ENCODE measurements at places on chromosomes 12 and 14.

DNA sequence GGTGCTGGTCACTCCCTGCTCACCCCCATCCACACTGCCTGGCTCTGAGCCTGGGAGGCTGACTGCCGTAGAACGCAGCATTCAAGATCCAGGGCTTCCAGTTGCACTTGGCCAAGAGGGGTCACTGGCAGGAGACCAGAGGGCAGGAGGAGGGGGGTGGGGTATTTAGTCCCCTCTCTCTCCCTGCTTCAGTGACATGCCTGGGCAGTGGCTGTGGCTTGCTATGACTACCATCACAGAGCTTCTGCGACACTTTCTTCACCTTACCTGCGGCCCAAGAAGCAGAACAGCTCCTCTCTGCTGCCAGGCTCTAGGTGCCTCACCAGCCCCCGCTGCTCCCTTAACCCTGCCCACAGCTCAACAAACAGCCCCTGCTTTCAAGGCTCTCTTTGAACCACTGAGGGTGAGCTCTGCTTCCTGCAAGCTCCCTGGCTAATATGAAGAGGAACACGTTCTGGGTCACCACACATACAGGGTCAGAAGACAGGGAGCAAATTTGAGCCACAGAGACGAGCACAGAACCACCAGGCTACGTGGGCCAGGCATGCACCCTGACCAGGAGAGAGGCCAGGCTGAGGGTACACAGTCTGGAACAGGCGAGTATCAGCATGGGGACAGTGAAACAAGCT, 55.7 kb downstream of the ITPK1 start:
- no peak for DNase-seq

DNA sequence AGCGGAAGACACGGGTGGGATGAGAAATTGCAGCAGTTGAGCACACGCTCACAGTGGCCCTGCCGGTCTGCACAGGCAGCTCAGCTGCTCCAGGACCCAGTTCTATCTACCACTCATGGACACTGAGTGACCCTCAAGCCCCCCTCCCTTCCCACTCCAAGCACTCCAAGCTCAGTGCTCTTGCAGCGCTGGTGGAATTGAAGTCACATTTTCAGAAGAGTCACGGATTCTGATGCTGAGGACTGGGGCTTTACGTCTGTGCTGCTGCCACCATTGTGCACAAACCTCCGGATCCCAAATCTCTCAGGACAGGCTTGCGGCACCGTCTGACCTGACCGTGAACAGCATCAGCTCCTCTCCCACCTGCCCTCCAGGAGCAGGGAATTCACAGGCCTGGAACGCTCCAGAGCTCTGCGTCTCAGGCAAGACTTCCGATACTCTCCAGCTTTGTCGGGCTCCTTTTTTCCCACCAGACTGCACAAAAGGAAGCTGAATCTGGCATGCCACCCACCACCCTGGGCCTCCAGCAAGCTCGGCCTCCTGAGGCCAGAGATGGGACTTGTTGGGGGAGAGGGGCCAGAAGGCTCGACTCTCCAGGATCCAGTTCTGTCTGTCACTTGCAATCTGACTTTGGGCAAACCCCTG, 213.1 kb upstream of the RTL1 start:
- peak; percentile 17 for DNase-seq

GRCh38 chr12:118337194-118337838, 35.4 kb downstream of the TAOK3 start:
- DNase-seq: no peak

DNA sequence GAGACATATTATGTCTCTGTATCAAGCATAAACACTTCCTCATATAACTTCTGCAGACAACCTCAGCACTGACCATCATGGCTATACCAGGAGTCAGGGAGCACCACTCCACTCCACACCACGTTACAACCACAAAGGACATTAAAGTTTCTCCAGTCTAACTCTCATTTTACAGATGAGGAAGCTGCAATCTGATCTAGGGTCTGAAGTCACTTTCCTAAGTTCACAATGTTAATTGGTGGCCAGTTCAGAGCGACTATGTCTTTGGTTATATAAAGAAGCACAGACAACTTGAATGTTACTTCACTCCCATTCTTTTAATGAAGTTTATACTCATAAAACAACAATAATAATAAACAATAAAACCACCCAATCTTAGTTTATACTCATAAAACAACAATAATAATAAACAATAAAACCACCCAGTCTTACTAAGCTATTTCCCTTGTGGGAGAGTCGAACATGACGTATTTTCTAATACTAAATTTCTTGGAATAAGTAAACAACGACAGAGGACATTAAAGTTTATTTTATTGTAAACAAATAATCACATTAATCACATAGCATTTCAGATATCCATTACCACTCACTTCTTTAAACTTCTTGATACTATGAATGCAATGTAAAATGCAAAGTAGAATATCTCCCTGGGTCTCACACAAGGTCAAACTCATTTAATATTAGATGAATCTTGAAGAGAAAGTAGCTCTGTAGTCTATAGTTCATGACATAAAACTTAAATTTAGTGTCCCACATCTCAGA, 72.4 kb upstream of the SSTR1 start:
- no peak for DNase-seq

DNA sequence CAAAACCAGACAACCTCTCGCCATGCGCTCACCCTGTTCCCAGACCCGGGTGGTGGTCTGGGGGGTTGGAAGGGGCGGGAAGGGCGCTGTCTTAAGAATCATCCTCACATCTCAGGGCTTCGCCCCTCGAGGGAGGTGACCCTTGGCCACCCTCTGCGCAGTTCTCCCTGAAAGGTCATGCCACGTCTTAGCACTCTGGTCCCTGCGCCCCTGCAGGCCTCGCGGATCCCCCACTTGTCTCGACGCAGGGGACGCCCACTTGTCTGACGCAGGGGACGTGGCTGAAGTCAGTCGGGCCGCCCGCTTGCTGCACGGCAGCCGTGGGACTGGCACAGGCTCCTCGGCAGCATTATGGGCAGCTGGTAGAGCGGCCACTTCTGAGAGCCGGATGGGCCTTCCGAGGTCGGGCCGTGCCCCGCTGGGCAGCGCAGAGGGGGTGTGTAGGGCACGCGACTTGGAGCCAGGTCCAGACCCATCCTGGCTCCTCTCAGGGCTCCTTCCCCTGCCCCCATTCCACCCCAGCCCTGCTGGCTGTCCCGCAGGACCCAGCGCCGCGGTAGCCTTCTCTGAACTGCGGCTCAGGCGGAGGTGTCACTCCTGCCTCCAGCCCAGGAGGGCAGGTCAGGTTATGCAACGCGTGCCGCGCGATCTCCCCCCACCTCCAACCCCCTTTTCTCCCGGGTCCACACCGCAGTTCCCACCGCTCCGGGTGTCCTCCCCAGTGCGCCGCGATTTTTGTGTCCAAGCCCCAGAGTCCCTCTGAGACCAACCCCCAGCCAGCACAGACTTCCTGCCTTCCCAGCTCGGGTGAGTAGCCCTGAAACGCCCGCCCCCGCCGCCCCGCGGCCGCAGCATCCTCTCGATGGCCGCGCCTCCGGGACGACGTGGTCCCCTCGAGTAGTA, 40.9 kb upstream of the CAPRIN2 start:
- peak; percentile 88 for DNase-seq

- DNase-seq: no peak
These were observed 157.5 kb upstream of the ALG10B start for GRCh38 chr12:38159092-38159551.

DNA sequence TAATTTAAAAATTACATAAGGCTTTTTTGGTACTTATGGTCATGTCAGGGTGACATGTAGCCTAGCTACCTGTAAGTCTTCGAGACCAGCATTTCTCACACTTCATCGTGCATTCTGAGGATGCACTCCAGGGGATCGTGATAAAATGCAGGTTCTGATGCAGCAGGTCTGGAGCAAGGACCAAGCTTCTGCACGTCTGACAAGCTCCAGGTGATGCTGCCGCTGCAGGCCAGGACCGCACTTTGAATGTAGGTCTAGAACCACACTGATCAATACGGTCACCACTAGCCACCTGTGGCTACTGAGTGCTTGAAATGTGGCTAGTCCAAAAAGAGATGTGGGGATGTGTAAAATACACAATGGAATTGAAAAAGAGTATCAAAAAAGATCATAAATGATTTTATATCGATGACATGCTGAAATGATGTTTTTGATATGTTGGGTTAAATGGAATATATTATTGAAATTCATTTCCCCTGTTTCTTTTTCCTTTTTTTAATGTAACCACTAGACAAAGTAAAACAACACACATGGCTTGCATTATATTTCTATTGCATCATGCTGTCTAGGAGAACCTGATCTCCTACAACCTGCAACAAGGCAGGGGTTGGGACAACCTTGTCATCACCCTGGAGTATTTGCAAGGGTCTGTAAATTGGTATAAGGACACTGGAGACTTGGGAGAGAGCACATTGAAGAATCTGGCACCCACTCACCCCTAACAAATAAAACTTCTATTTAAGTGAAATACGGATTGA, 142.4 kb downstream of the DPF3 start:
- no peak for DNase-seq

- no peak for DNase-seq
These were observed 15.0 kb upstream of the TBX5 start for GRCh38 chr12:114420944-114421335.

- no peak for DNase-seq
These were observed 136.5 kb upstream of the DNM1L start for GRCh38 chr12:32542428-32543229.

GRCh38 chr12:12872934-12873275, 18.5 kb upstream of the GPRC5A start:
- no peak for DNase-seq

- no peak for DNase-seq
These were observed 200.4 kb upstream of the AVPR1A start for GRCh38 chr12:63351370-63351769.

DNA sequence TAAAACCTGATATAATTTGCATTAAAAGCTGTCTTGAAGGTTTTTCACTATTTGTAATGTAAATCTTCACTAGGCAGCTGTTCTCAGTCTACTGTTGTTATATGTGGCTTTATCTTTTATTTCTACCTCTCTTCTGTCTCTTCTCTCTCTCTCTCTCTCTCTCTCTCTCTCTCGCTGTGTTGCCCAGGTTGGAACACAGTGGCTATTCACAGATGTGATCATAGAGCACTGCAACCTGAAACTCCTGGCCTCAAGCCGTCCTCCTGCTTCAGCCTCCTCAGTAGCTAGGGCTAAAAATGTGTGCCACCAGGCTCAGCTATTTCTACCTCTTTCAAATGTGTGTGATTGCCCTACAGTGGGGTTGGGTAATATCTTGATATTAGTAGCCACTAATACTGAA, 21.1 kb downstream of the FUT8 start:
- DNase-seq: no peak

- DNase-seq: no peak
These were observed 69.3 kb downstream of the SYT10 start for GRCh38 chr12:33370318-33370717.

GRCh38 chr14:55980970-55981369, 137.2 kb upstream of the PELI2 start:
- DNase-seq: no peak

- DNase-seq: no peak
These were observed 64.8 kb upstream of the RD3L start for GRCh38 chr14:104007121-104007520.

DNA sequence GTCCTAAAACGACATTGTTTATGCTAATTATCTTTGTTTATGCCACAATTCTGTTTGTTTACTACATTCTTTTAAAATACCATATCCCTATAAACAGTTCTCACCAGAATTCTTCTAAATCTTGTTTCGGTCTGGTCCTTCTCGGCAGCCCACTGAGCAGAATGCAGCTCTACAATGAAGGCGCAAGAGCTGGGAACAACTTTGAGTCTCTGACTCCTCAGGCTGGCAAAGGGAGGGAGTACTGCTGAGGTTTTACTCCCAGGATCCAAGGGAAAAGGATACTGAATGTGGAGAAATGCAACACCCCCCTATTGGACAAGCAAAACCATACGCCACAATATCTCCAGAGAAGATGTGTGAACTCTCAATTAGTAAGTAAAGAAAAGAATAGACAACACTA, 5.4 kb downstream of the SOX5 start:
- no peak for DNase-seq

DNA sequence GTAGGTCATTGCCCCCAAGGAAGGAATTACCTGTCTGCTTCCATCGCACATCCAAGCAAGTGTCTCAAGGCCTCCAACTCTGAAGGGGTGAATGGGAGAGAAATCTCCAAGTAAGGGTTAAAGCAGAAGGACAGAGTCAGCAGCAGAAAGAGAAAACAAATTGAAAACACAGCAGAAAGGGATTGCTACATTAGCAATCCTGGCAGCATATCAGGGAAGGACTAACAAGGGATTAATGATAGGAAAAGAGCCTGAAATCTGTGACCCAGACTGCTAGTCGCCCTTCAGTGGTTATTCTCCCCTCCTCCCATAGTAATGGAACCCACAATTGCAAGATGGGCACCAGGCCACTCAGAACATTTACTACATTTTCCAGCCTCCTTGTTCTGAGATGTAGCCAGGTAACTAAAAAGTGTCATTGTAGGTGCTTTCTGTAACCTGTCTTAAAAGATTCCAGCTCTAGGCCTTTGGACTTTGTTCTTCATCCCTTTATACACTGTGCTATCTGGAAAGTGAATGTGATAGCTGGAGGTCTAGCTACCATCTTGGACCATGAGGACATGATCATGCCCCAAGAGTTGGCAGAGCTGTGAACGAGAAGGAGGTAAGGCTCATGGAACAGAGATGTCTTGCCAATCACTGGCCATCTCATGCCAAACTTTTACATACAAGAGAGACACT, 36.0 kb downstream of the MAP3K9 start:
- DNase-seq: no peak

DNA sequence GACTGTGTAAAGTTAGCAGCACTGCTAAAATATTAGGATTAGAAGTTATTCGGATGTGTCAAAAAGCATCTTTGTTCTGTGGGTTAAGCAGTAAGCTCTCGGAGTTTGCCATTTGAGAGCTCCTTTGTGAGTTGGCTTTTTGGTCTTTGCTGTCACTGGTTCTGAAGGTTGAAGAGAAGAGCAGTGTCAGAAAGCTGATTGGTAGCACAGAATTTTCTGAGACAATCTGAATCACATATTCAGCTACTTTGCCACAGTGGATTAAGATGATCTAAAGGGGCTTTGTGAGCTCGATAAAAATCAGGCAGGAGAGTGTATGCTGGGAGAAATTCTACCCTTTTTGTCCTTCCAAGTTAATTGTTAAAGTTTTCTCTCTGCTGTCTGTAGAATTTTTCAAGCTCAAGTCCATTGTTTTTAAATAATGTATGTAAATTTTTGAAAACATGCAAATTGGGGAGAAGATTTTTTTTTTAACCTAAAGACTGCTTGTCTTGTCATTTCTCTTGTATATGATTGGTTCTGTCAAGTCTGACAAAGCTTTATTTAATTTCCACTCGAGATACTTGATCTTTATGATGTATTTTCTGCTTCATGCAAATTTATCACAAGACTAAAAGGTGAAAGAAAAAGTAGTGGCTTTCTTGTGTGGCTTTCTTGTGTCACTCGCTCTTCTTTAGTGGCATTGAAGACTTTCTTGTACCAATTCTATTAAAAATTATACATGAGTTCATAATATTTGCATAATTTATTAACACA, 307.3 kb downstream of the EGLN3 start:
- DNase-seq: no peak

- DNase-seq: no peak
These were observed 41.2 kb downstream of the NEUROD4 start for GRCh38 chr12:55061024-55061423.

DNA sequence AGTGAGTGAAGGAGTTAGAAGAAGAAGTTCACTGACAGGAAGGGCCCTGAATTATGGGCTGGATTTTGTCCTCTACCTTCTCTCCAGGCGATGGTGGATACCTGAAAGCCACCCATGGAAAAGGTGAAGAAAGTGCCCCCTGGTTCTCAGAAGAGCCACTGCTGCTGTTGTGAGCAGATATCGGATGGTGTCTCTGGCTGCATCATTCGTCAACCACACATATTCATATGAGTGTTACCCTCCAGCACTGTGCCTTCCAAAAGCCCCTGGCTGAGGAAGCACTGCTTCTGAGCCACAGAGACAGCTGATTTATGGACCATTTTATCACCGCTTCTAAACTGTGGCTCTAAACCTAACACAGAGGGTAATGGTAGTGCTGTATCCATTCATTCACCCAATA, 2.0 kb upstream of the ACTN1 start:
- no peak for DNase-seq

Data from H1 (cell line).